ENCODE measurements at places on chromosomes 1 and 21.

- DNase-seq, result no peak
Observed at GRCh38 chr1:57265104-57265503, 158.8 kb downstream of the DAB1 start.

GRCh38 chr1:78665809-78666208 is 16.2 kb downstream of the IFI44 start:
- no peak for DNase-seq

DNA sequence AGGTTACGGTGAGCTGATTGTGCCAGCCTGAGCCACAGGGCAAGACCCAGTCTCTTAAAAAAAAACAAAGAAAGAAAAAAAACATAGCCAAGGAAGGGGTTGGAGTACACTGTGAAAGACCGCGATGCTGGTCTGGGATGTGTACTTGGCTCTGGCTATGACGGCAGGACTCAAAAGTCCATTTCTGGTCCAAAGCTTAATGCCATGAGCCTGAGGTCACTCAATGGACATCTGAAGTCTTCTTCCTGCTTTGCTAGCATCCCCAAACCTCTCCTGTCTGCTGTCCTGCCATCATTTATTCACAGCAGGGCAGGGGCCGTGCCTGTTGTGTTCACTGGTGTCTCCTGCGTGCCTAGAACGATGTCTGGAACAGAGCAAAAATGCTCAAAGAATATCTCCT is 1.5 kb upstream of the ARHGEF10L start:
- no peak for DNase-seq

DNA sequence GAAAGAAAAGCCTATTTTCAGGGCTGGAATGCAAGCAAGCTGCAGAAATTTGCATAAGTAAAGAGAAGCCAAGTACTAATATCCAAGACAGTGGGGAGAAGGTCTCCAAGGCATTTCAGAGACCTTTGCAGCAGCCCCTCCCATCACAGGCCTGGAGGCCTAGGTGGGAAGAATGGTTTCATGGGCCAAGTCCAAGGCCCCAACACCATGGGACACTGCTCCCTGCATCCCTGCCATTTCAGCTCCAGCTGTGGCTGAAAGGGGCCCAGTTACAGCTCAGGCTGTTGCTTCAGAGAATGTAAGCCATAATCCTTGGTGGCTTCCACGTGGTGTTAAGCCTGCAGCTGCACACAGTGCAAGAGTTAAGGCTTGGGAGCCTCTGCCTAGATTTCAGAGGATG is 16.9 kb upstream of the COL6A1 start:
- no peak for DNase-seq

DNA sequence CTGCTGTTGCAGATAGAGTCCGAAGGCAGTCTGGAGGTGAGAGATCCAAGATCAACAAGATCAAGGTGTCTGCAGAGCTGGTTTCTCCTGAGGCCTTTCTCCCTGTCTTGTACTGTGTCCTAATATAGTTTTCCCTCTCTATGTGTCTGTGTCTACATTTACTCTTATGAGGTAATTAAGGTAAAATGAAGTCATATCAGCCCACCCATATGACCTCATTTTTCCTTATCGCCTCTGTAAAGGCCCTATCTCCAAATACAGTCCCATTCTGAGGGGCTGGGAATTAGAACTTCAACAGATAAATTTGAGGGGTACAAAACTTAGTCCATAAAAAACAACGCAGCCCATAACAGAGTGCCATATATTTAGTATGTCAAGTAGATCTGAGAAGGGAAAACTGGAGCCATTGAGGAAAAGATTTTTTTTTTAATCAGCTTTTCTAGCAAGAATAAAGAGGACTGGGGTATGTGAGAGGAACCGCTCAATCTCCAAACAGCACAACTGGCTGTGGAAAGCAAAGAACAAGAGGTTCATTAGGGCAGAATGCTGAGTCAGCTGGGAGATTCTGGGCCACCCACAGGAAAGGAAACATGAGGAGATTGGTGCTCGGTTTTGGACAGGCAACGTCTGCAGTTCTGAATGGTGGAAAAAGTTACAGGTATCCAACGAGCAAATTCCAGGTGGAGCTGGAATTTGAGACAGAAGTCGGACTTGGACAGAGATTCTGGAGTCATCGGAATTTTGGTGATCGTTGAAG is 65.7 kb downstream of the MAP3K21 start:
- no peak for DNase-seq

- DNase-seq, result no peak
Observed at GRCh38 chr1:54314696-54315095, 91.5 kb downstream of the SSBP3 start.

- no peak for DNase-seq
Observed at GRCh38 chr1:97379387-97380075, 541.3 kb downstream of the DPYD start.

DNA sequence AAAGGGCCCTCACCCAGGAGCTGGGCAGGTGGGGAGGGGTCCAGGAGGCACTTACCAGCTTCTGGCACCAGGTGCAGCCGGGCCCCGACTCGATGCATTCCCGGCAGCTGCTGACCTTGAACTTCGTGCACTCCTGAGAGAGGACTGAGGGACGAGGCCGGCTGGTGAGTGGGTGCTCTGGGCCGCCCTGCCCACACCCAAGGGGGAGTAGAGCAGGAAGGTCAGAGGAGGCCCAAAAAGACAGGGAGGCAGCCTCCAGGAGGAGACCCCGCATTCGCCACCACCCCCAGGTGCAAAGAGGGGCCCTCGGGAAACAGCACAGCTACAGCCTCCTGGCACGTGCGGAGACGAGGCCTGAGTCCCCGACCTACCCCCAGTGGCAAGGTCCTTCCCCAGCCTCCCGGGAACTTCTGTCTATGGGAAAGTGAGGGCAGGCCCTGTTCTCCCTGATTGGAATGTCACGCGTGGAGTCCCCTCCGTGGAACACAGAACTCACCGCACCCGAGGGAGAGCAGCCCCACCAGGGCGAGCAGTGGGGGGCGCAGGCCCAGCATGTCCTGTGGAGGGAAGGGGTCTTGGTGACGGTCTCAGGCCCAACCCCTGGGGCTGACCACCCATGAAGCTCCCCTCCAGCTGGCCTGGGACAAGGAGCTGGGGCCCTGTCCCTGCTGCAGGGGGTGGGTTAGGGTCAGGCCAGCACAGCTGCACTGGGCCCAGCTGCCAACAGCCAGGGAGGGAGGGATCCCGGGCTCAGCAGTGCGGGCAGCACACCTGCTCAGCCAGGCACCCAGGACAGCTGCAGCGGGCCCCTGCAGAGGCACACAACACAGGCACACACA is 10.3 kb downstream of the ITGB2 start:
- no peak for DNase-seq

DNA sequence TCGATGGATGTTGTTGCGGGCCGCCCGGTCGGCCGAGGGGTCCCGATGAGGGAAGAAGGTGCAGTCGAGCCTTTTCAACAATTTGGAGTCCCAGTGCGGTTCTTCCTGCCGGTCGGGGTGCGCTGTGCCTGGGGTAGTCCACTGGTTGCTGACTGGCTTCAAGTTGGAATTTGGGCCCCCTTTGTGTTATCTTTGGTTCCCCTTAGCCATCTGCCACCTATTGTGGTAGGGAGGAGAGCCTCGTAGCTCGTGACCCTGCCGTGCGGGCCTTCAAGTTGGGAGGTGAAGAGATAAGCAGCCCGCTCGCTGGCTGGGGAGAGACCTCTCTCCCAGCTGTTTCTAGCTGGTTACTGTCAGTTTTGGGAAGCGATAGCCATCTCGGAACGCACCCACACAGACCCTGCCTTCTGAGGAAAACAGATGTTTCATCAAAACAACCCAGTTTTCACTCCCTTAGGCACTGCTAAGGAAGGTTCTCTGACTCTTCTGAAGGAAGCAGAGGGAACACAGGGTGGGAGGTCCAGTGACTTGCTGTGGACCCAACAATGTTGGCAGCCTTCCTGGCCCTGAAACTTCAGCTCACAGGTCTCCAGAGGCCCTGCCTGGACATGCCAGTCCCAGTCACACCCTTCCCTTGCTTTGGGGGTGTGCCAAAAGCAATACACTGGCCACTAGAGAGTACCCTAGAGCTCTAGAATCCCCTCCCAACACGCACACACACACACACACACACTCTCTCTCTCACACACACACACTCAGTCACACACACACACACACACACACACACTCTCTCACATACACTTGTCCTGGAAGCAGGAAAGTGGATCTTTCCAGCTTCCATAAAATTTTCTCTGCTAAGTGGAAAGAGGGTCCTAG is 1.0 kb downstream of the BTG2 start:
- no peak for DNase-seq
